ENCODE measurements at places on chromosomes 13 and 19. TPM values are rescaled to one million over a fixed set of nuclear protein-coding genes. Genes with fewer than 3 reads are reported as not detected.

DNA sequence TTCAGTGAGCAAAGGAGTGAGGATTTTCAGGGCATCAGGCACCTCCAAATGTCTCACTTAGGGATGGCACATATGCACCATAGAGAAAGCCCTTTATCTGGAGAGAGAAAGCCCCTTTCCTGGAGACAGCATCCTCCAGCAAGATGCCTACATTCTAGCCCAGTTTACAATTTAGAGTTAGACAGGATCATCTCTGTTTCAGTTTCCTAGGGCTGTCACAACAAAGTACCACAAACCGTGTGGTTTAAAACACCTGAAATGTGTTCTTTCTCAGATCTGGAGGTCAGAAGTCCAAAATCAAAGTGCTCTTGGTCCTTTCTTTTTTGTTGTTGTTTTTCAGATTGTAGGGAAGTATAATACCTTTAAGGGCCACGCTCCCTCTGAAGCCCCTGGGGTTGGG is 61.8 kb downstream of the MBNL2 start:
- DNase-seq = no peak

- no peak for DNase-seq
Observed at GRCh38 chr13:92354583-92354982, 872.0 kb upstream of the GPC6 start.

- DNase-seq = no peak
Observed at GRCh38 chr13:39526499-39526898, 76.5 kb downstream of the LHFPL6 start.

GRCh38 chr19:48551437-48552302 is at the start of gene SULT2B1:
Gene SULT2B1, plus strand, starts transcription at chr19:48552172. Its CDS starts 81 bp downstream, at chr19:48552253.
- no peak for DNase-seq

- no peak for DNase-seq
Observed at GRCh38 chr19:5489551-5489950, 34.3 kb downstream of the ZNRF4 start.

DNA sequence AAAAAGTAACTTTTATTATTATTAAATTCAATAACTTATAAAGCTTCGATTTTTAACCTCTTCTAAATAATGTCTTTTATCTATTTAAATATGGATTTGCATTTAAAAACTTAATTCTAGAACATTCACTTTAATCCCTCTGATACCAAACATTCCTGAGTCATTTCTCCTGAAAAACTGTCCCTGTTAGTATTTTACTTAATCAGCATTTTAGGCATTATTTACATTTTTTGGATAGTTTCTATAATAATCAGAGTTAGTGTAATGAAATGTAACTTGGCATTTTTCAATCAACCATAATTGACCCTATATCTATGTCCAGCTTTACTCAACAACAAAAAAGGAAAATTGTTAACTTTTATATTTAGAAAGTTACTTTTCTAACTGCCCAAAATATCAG is 428.1 kb downstream of the PCDH17 start:
- DNase-seq = no peak

DNA sequence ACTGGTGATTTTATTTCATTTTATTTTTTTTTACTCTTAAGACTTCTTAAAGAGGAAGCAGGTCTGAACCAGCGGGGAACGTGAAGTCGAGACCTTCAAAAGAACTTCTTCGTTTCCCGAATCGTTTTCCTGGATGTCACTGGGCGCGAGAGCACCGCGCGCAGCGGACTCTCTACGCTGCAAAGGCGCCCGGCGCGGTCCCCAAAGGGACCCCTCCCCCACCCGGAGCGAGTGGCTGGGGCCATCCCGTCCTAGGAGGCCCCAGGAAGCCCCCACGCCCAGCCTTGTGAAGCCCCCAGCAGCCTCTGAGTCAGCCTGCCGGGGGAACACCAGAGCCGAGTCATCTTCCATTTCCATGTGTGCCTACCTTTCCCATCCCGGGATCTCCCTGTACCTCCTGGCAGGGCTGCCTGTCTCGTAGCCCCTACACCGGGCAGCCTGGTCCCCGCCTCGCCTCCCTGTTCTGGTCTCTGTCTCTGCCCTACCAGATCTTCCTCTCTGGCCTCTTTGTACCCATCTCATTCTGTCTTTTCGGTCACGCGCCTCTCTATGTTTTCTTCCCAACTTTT is 608 bp downstream of the CD70 start:
- DNase-seq = no peak

- no peak for DNase-seq
Observed at GRCh38 chr13:22198001-22198400, 527.1 kb downstream of the FGF9 start.

- DNase-seq = no peak
Observed at GRCh38 chr13:95221971-95222732, 79.1 kb downstream of the ABCC4 start.

DNA sequence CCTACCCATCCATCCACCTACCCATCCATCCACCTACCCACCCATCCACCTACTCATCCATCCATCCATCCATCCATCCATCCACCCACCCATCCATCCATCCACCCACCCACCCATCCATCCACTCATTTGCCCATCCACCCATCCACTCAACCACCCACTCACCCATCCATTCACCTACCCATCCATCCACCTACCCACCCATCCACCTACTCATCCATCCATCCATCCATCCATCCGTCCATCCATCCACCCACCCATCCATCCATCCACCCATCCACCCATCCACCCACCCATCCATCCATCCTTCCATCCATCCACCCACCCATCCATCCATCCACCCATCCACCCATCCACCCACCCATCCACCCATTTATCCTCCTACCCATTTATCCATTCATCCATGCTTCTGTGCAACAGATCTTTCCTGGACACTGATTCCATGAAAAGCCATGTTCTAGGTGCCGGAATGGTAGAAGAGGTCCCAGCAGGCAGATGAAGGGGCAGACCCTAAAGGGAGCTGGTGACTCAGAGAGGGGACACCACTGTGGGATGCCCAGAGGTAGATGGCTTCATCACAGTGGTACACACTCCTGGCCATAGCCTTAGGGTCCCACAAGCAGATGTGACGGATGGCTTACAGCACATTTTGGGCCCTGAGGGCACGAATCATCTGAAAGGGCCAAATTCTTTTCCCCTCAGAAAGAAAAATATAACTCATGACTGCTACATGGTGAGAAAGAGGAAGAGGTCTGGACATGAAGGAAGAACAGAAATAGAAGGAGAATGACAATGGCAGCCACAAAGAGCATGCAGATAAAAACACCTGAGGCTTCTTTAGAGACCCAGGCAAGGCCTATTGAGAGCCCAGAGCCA is 76.0 kb downstream of the KCTD15 start:
- DNase-seq = no peak

GRCh38 chr13:89113744-89114143 is 1442.6 kb downstream of the SLITRK5 start:
- DNase-seq = no peak

DNA sequence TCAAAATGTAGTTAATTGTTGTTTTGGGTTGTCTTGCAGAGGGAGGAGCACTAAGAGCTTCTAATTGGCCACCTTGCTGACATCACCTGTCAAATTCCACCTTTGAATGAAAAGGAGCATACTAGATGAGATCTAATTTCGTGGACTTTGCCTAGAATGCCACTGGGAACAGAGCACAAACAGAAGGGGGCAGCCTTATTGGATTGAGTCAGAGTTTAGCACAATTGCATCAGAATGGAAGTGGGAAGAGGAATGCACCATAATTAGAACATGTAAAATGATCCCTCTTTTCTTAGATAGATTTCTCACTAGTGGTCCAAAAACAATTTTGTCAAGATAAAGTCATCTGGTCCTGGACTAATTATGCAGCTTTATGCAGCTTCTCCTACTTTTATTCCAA is 1552.2 kb downstream of the PCDH9 start:
- DNase-seq = no peak

GRCh38 chr13:20366056-20366455 is 133.9 kb upstream of the GJB6 start:
- DNase-seq = no peak

DNA sequence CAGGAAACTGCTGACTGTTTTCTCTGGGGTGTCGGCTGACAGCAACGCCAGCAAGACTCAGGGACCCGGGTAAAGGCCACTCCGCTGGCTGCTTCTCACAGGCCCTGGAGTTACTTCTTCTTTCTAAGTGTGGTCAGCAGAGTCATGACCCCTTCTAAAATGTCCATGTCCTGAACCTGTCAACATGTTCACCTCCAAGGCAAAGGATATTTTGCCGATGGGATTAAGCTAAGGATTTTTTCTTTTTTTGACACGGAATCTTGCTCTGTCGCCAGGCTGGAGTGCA is 7.9 kb downstream of the PEX11G start:
- no peak for DNase-seq

DNA sequence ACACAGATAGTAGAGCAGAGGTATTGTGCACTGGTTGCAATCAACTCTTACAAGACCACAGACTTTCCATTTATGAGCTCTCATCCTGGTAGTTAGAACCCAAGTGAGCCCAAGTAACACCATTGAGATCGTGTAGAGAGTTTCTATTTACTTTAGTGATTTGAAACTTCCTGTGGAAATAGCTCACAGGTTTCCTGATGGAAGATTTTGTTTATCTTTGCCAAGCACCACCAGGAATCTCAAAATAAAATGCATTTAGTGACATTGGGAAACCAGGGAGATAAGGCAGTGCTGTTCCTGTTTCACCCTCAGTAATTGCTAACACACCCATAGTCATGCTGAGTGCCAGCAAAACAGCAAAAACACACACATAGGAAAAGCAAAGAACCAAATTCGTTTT is 102.5 kb downstream of the FLT1 start:
- DNase-seq = no peak

DNA sequence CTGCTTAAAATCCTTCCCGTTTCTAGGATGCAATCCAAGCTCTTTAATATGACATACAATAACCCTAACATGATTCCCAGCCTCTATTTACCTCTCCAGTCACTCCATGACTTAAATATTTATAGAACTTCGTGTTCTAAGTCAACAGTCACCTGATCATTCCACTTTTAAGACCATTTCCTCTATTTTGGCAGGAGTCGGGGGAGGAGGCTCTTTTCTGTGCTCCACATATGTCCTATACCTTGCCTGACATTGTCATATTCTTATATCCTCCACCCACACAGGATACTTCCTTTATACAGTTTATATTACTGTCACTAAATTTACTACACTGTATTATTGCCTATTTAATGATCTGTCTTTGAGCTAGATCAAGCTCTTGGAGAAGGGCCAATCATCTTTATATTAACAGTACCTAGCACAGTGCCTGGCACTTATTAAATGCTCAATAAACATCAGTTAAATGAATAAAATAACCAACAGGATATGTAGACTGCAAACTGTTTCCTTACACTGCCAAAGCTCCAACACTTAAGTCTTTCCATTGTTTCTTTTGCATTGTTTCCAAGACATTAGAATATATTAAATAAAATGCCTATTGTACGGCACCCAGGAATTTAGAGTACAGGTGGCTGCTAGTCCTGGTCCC is 2.7 kb downstream of the ARGLU1 start:
- DNase-seq = no peak

GRCh38 chr13:105598529-105598928 is 936.9 kb downstream of the EFNB2 start:
- DNase-seq = no peak

DNA sequence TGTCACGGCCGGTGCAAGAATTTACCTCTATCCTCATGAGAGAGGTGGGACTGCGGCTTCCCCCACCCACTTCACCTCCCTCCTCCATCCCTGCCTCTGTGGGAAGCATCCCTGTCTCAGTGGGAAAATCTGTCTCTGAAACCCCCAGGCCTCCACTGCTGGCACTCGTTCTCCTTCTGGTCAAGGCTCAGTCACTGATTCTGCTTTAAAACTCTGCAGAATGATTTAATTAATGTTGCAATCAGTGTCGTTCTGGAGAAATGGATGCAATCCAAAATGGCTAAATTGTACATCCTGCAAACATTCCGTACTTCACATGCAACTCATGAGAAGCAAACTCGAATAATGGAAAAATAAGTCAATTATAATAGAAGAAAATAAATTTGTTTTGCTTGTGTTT is 5.6 kb downstream of the RASL11A start:
- DNase-seq = no peak

DNA sequence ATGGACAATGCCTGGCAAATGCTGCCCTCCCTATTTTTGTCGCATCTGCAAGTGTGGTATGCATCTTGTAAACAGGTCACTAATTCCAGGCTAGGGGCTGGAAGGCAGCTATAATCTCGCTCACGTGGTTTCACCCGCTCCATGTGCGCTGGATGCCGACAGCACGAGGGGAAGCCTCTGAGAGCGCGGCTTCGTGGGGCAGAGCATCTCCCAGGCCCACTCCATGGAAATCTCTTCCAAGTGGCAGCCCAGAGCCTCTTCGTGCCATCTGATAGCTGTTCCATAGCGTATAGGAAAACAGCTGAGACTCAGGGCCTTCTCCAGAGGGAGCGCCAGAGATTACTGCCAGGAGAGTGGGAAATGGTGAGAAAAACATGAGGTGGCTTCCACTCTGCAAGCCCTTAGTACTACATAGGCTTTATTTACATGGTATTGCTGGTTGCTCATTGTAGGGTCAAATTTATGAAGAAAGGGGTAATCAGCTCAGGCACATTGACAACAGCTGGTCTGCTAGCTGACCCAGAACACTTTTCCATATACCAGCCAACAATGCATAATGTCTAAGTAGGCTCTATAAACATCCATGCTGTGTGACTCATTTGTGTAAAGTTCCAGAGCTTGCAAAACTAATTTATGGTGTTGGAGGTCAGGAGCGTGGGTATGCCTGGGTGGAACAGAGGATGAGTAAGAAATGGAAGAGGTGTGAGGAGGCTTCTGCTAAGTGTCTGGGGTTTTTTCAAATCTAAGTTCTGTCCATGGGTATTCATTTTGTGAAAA is 165.2 kb downstream of the SHISA2 start:
- no peak for DNase-seq

- no peak for DNase-seq
Observed at GRCh38 chr19:11164879-11165406, 9.4 kb upstream of the SPC24 start.

PSG3 gene
- polyA plus RNA-seq = not detected

SPIB gene
- 1.4 TPM for polyA plus RNA-seq

EHD2 gene
- polyA plus RNA-seq = 25.3 TPM

ARHGEF1 gene
- polyA plus RNA-seq = 50.7 TPM

POU2F2 gene
- 0.67 TPM for polyA plus RNA-seq

EPS8L1 gene
- 48.0 TPM for polyA plus RNA-seq

LGALS13 gene
- polyA plus RNA-seq = not detected

Data from renal cortex interstitium (tissue), 15 donors.